Effector memory CD4-positive, alpha-beta T cell (primary cell): ENCODE measurements at places on chromosomes 2 and 18.

DNA sequence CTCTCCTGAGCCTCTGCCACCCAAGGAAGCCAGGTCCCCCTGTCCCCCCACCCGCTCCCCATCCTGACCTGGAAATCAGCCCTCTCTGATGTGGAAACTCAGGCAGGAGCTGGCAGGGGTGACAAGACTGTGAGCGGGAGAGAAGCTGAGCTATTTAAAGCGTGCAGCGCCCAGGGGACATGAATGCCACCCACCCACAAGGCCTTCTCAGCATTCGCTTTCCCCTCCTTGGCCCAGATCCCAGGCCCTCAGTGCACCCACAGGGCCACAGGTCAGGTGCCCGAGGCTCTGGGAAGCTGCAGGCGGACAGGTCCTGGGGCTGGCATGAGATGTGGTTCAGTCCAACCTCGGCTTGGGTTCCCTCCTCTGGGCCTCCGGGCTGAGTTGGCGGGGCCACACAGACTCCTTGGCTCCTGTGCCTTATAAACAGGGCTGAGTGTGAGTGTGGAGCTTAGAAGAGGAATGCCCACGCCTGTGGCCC is 168.3 kb downstream of the SMAD7 start:
- no peak for DNase-seq

DNA sequence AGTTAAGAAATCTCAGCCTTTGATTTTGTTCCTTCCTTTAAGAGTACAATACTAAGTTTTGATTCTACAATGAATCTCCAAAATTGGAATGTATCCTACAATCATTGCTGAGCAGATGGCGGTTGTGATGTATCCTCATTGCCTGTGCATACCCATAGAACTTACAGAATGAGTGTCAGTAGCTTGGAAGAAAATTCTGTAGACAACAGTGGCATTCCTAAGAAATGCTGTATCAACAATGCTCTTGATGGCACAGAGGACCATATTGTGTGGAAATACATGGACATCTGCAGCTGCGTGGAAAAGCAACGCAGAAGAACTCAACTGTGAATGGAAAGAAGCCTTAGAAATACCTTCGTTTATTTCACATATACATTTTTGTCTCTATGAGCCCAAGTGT is 30.2 kb downstream of the GAREM1 start:
- no peak for DNase-seq

DNA sequence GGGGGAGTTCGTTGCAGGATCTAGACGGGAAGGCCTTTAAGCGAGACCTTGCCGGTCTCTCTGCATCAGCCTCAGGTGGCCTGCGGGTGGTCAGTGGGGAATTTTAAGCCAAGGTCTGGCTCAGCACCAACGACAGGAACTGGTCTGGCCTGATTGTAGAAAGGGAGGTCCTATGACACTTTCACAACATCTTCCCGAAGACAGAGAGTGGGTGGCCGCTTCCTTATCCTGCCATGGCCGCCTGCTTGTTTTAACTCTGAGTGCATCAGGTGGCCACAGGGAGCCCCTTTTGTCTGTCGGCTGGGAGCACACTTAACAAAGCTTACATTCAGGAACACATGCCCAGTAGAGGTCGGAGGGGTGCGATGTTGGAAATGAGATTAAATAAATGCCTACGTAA is 363.7 kb upstream of the MYT1L start:
- DNase-seq, result no peak

- no peak for DNase-seq
These were observed 21.6 kb downstream of the TRPM8 start for GRCh38 chr2:233938676-233939370.

DNA sequence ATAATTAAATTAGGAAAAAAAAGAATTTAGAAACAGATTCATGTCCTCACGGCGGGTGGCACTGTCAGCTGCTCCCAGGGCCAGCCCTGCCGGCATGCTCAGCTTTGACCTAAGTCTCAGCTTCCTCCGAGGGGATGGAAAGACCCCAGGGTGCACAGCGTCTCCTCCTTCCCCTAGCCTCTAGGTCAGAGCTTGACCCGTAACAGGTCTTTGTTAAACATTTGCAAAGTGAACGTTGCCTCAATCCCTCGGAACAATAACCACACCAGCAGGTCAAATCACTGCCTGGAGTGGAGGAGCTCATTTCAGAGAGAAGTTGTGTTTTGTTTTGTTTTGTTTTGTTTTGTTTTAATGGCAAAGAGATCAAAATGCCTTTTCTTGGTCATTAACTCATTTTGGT is 171.3 kb downstream of the TMEM18 start:
- no peak for DNase-seq

- DNase-seq, result no peak
These were observed 9.1 kb upstream of the MYO5B start for GRCh38 chr18:50203801-50204604.

DNA sequence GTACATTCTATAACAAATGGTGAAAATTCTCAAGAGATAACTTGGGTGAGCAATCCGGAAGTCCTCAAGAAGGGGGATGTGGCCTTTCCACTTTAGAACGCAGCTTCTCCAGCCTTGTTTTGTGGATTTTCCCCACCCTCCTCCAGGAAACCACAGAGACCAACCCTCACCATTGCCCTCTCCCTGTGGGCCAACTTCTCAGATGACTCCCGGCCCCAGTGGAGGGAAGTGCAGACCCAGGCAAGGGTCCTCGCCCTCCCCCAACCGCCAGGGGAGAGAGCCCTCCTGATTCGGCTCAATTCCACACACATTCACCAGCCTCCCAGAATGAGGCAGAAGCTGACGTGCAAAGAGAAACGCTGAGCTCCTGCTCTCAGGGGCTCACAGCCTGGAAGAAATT is 277.2 kb downstream of the EIPR1 start:
- no peak for DNase-seq

GRCh38 chr2:191748059-191748461 is 70.1 kb downstream of the NABP1 start:
- no peak for DNase-seq

GRCh38 chr2:226623587-226624368 is 175.8 kb downstream of the IRS1 start:
- no peak for DNase-seq

GRCh38 chr2:239024226-239024625 is 176.3 kb downstream of the TWIST2 start:
- DNase-seq, result no peak

GRCh38 chr18:45688833-45689232 is 35.1 kb upstream of the SLC14A1 start:
- DNase-seq, result peak; percentile 36

- no peak for DNase-seq
These were observed 39.1 kb upstream of the GALNT3 start for GRCh38 chr2:165833156-165833555.

- no peak for DNase-seq
These were observed 104.4 kb upstream of the SLC8A1 start for GRCh38 chr2:40556293-40556692.

DNA sequence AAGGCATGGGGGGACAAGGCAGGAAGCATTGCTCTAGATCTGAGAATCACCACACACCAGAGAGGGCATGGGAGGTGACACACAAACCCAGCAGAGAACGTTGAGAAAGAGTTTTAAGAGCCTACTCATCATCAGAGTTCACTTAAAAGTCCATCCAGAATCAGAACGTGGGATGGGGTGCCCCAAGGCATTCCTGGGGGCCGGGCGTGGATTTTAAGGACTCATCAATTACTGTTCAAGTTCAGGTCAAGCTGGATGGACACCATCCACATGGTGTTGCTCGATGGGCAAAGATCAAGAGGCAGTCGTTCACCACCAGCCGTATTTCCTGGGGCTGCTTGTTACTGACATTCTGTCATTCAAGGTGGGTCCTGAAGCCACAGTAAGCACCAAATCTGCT is 34.9 kb downstream of the BCL11A start:
- no peak for DNase-seq

- DNase-seq, result no peak
These were observed 35.3 kb upstream of the HDAC4 start for GRCh38 chr2:239436076-239436475.

- DNase-seq, result no peak
These were observed 602.2 kb downstream of the GALR1 start for GRCh38 chr18:77851802-77852201.

DNA sequence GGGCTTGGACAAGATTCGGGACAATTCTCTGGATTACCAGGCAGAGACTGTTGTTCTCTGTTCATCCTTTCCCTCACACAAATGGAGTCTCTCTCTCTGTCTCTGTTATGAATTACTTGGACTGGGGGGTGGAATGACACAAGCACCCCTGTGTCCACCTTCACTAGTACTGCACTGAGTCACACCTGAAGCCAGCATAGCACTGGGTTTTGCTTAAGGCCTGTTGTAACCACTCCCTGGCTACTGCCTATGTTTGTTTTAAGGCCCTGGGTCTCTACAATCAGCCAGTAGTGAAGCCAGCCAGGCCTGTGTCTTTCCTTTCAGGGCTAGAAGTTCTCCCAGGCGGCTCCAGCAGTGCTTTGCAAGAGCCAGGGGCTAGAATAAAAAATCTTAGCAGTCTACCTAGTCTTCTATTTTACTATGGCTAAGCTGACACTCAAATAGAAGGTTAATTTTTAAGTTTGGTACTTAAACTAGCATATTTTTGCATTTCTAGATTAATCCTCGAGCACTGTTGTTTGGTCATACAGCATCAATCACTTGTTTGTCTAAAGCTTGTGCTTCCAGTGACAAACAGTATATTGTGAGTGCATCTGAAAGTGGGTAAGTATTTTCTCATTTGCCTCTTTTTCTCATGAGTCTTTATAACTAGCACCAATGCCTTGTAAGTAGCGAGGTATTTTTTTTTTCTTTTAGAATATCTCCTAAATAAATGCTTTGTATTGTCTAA is 27.8 kb downstream of the WDR7 start:
- DNase-seq, result no peak
